Activated naive CD4-positive, alpha-beta T cell treated with anti-CD3 and anti-CD28 coated beads, Interleukin-2, amount 10 ng/mL, durations not matched to agents 7 days and 5 days (primary cell): ENCODE measurements at places on chromosomes 16 and 17.

GRCh38 chr16:1640261-1640941, 28.2 kb downstream of the CRAMP1 start:
- DNase-seq: no peak

DNA sequence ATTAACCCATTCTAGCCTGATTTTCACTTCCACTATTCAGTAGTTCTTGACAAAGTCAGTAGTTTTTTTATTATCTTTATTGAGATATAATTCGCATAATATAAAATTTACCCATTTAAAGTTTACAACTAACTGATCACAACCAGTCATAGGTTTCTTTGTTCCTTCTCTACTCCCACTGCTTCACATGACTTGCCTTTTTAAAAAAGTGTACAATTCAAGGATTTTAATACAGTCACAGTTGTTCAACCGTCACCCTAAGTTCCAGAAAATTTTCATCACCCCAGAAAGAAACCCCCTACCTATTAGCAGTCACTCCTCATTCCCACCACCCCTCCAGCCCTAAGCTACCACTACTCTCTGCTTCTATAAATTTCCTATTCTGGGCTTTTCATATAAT, 162.5 kb downstream of the TRIM37 start:
- DNase-seq: no peak

GRCh38 chr16:49455991-49456745, 82.6 kb downstream of the C16orf78 start:
- DNase-seq: no peak

- no peak for DNase-seq
These were observed 159.5 kb downstream of the MSI2 start for GRCh38 chr17:57415751-57416207.
